Activated CD4-positive, alpha-beta T cell treated with anti-CD3 and anti-CD28 coated beads for 48 hours (primary cell): ENCODE measurements at places on chromosomes 7 and 10.

GRCh38 chr10:111356571-111356970, 279.7 kb downstream of the ADRA2A start:
- no peak for DNase-seq

- no peak for DNase-seq
These were observed 748.7 kb upstream of the GALNT17 start for GRCh38 chr7:70383066-70383782.

DNA sequence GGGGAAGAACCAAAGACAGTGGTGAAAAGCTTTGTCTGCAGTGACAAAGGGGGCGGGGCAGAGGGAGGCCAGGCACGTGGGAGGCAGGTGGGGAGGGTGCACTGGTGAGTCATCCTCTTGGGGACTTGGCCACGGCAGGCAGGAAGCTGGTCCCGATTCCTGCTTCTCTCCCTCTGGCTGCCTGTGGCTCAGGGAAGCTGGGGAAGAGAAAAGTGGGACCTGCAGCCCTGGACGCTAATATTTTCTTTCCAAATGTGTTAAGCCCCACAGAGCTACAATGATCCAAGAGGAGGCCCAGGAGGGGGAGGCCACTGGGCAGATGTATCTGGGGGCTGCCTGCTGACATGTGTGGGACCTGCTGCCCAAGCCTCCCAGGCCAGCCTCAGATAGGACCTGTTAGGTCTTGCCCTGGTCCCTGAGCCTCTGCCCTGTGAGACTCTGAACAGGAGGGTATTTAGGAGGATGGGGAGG, 231.8 kb downstream of the KCNMA1 start:
- peak; percentile 31 for DNase-seq

DNA sequence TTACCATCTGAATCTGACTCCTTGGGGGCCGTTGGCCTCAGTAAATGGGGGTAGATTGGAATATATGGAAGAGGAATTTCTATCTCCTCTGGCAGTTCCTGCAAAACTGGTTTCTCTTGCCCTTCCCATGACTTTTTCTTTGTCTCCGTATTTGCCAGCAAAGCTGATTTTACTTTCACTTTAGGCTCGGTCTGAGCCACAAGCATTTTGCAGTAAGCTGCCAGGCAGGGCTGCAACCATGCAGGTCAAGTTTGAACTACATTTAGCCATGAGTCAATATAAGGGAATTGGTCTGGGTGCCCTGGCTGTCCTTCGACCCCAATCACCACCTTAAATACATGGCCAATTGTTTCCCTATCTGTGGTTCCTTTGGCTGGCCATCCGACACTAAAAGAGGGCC, 104.3 kb downstream of the TRIM24 start:
- DNase-seq = no peak

DNA sequence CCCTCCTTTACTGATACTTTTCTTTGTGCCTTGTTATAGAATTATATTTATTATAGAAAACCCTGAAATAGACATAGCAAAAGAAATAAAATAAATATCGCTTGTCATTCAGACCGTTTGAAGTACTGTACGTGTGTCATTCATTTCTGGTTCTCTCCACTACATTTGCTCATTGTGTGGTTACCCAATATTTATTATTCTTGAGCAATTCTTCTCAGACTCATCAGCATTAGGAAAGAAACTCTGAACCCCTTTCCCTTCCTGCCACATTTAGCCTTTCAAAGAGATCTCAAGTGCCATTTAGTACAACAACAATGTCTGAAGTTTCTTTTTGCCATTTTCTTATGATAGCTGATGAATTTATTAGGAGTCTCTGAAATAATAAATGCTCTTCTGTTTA, 154.1 kb downstream of the KIAA1217 start:
- DNase-seq = no peak

DNA sequence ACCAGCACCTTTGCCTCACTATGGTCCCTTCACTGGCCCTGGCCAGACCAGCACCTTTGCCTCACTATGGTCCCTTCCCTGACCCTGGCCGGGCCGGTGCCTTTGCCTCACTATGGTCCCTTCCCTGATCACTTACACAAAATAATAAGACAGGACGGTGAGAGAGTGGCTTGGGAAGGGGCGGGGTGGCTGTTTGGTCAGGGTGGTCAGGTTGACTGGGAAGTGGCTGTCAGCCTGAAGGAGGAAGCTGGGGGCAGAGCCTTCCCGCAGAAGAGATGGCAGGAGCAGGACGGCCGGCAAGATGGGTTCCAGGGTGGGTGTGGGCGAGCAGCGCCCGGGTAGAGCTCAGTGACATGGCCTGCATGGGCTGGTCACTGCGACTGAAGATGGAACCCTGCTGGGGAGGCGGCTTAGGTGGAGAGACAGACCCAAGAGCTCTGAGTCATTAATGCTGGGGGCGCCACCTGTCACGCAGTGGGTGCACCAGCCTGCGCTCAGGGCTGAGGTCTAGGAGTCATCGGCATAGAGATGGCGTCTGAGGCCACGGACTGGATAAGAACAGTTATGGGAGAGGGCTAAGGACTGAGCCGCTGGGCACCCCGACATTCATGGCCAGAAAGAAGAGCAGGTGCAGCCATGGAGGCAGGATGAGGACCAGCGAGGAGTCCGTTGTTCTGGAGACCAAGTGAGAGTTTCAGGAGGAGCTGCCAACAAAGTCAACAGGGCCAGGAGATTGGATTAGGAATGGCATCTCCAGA, 91.8 kb downstream of the CHST15 start:
- no peak for DNase-seq
